Activated CD8-positive, alpha-beta T cell treated with anti-CD3 and anti-CD28 coated beads, Interleukin-2, amount 10 ng/mL, durations not matched to agents 7 days and 5 days (primary cell): ENCODE measurements at places on chromosomes 7 and 10. TPM values are rescaled to one million over a fixed set of nuclear protein-coding genes. Genes with fewer than 3 reads are reported as not detected.

Gene ASZ1
- total RNA-seq = not detected

Gene GIMAP6
- total RNA-seq = 93.3 TPM

Gene ADAMTS14
- not detected for total RNA-seq

DNA sequence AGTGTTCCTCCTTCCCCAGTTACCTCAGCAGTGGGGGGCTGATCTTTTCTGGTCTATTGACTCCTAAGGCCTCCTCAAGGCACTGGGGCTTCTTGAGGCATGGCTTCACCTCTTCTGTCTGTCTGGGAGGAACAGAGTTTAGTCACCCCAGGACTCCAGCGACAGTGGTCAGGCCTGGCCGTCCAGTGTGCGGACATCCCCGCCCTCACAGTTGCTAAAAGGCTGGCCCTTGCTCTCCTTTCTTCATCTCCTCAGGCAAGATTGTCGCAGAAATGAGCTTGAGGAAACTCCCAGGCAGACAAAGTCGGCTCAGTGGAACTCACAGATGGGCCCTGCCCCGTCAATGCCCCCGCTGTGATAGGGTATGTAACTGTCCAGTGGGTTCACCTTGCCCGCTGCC, 7.0 kb upstream of the FFAR4 start:
- no peak overlapping the region for H3K27ac ChIP-seq
- H3K4me3 ChIP-seq = no peak overlapping the region
- H3K4me1 ChIP-seq = no peaks in the 10 kb centered on the region
- no peak for DNase-seq

Gene GPR85
- not detected for total RNA-seq

Gene INHBA
- not detected for total RNA-seq

Gene ARHGEF5
- 8.2 TPM for total RNA-seq

GRCh38 chr7:108794466-108794865, 224.8 kb downstream of the DNAJB9 start:
- H3K27me3 ChIP-seq = no peaks in the 10 kb centered on the region
- no peaks in the 10 kb centered on the region for H3K36me3 ChIP-seq
- no peak for DNase-seq

DNA sequence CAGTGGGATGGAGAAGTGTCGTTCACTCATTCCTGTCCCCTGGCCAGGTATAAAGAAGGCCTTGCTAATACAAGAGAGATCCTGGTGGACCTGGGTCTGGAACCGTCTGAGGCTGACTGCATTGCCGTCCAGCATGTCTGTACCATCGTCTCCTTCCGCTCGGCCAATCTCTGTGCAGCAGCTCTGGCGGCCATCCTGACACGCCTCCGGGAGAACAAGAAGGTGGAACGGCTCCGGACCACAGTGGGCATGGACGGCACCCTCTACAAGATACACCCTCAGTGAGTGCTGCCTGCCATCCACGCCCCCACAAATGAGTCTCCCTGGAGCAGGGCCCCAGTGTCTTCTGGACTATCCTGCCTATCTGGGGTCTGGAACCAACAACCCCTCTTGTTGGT, 27.2 kb downstream of the HKDC1 start:
- H3K27ac ChIP-seq = no peak overlapping the region
- no peaks in the 10 kb centered on the region for H3K36me3 ChIP-seq
- H3K4me1 ChIP-seq = no peaks in the 10 kb centered on the region

Gene JCAD
- total RNA-seq = 0.08 TPM

Gene TMEM196
- total RNA-seq = not detected

Gene ANXA8
- not detected for total RNA-seq

- H3K27me3 ChIP-seq = peaks cover 3% of the 10 kb centered on the region
- no peaks in the 10 kb centered on the region for H3K36me3 ChIP-seq
- no peak for DNase-seq
Measured at GRCh38 chr7:8384901-8385300, 48.5 kb upstream of the NXPH1 start.

DNA sequence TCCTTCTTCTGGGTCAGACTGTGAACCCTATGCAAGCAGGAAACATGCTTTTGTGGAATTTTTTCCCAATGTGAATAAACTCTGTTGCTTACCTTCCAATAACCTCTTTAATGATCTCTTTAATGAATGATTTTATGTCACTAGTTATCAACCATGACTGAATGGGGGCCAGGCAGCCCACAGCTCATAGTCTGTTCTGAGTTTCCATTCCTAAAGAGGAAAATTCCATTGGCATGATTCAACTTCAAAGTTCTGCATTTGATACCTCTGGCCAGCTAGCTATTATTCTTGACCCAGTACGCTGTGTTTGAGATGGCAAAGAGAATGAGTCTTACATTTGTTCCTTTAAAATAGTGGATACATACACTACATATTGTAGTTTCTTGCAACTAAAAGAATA, 867.8 kb upstream of the CELF2 start:
- no peaks in the 10 kb centered on the region for H3K27me3 ChIP-seq
- H3K4me1 ChIP-seq = no peaks in the 10 kb centered on the region
- no peak overlapping the region for H3K27ac ChIP-seq
- DNase-seq = no peak
- H3K4me3 ChIP-seq = no peak overlapping the region

DNA sequence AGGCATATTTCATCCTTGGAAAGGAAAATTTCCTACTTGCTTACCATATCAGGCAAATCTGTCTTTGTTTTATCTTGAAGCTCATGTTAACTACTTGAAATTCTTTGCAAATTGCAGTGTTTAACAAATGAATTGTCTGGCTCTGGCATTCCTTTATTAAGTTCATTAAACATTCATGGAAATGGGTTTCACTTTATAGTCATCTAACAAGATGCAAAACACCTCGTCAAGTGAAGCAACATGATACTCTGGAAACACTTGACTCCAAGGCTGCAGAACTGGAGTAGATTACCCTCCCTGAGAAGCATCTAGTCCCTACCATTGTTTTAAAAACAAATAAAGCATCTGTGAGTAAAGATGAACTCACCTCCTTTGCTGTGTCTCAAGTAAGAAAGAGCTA, 1086.9 kb downstream of the NRG3 start:
- no peak overlapping the region for H3K4me3 ChIP-seq
- H3K27me3 ChIP-seq = no peaks in the 10 kb centered on the region
- no peaks in the 10 kb centered on the region for H3K36me3 ChIP-seq
- no peak overlapping the region for H3K27ac ChIP-seq
- no peak for DNase-seq

GRCh38 chr7:119935418-119936025, 337.5 kb upstream of the KCND2 start:
- H3K4me1 ChIP-seq = no peaks in the 10 kb centered on the region
- H3K27me3 ChIP-seq = no peaks in the 10 kb centered on the region
- no peak for DNase-seq
- H3K4me3 ChIP-seq = no peak overlapping the region
- H3K27ac ChIP-seq = no peak overlapping the region

DNA sequence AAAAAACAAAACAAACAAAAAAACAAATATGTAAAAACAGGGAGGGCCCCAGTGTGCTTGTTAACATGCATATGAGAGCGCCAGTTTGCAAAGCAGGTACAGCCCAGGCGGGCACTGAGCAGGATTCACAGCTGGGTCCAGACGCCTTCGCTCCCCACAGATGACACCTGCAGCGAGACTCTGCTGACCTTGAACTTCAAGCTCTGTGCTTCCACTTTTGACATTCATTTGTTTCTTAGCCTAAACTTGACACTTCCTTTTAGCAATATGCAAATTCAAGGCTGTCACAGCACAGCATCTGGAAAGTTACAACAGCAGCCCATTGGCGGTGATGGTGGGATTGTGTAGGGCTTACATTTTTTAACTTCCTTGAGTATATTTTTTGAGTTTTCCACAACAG, 88.8 kb upstream of the TNS3 start:
- H3K27ac ChIP-seq = no peak overlapping the region
- H3K4me1 ChIP-seq = no peaks in the 10 kb centered on the region
- no peak overlapping the region for H3K4me3 ChIP-seq
- H3K36me3 ChIP-seq = no peaks in the 10 kb centered on the region
- H3K27me3 ChIP-seq = no peaks in the 10 kb centered on the region
- no peak for DNase-seq

DNA sequence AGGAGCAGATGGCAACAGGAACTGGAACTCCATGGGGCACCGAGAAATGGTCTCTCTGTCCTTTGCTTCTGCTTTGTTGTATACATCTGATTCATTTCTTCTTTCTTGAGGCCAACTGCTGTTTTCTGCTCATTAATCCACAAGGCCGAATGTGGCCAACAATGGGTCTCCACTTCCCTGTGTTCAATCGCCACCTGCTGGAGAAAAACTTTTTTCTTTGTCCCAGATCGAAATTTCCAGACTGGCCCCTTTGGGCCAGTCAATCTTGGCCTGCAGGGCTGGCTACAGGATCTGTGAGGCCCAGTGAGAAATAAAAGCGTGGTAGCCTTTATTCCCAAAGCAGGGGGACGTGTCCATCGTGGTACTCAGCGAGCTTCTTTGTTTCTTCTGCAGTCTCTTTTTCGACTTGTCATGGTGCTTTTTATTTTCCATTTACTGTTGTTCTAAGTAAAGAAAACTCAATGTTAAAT, 58.8 kb downstream of the PARP12 start:
- H3K4me1 ChIP-seq = no peaks in the 10 kb centered on the region
- H3K27ac ChIP-seq = no peak overlapping the region
- H3K4me3 ChIP-seq = no peak overlapping the region
- H3K27me3 ChIP-seq = peaks cover 2% of the 10 kb centered on the region
- H3K36me3 ChIP-seq = no peaks in the 10 kb centered on the region
- DNase-seq = peak; percentile 49

DNA sequence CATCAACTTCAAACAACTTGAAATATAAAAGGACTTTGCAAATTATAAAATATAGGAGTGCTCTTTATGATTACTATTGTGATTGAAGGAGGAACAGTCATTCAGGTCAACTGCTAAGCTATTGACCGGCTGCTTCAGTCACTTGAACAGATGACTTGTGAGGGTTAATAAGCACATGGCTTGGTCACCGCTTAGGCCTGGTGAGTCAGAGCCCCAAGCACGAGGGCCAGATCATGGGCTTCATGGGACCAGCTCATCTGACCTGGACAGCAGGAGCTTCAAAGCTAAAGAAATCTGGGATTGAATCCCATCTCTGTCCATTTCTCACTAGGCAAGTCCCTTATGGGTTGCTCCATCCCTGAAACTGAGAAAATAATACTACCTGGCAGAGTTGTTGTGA, 60.4 kb upstream of the ADO start:
- H3K27me3 ChIP-seq = peaks cover 2% of the 10 kb centered on the region
- H3K4me1 ChIP-seq = peaks cover 18% of the 10 kb centered on the region
- DNase-seq = no peak
- H3K4me3 ChIP-seq = no peak overlapping the region
- H3K36me3 ChIP-seq = no peaks in the 10 kb centered on the region

GRCh38 chr7:20778063-20778721, 8.5 kb downstream of the SP8 start:
- H3K4me1 ChIP-seq = peaks cover 7% of the 10 kb centered on the region
- no peak for DNase-seq
- H3K36me3 ChIP-seq = peaks cover 10% of the 10 kb centered on the region
- H3K27ac ChIP-seq = no peak overlapping the region

Gene NEUROD6
- total RNA-seq = not detected
